ENCODE measurements at places on chromosomes 13 and 19.

DNA sequence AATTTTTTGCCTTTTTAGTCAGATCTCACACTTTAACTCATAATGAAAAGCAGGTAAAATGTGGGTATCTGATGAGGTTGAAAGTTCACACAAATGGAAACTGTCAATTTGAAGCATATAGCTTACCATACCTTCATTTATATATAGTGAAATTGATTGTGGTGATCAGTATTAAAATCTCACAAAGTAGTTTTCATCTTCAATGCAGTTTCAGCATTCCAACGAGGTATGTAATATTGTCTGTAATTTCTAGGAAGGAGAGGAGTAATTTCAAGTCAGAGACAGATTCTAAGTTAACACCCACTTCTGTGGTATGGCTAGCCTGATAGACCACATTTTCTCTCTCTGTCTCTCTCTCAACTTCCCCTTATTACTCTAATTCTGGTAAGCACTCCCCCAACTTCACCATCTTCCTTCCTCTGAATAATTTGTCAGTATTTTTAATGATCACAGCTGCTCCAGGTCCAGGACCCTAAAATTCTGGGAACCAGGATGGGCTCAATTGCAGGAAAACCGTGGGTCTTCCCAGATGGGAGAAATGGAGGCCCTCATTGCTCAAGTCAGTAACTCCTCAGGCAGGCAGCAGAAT, 455.7 kb downstream of the FGF9 start:
- no peak for DNase-seq

GRCh38 chr19:4391701-4392483, 8.5 kb downstream of the SH3GL1 start:
- no peak for DNase-seq

DNA sequence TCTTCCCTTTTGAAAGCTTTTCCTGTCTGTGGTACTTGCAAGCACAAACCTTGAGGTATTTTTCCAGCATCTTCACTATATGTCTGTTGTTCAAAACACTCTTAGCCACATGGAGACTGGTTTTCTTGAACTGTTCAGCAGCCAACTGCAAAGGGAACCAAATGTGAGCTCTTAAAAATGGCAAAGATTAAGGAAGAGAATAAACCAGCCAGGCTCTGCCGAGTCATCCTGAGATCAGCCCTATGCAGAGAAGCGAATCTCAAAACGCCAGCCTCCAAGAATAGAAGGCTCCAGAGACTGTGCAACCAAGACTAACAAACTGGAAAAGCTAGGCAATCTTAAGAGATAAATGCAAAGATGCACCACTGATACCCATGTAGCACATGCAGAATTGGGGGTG, 20.7 kb downstream of the AKAP8 start:
- DNase-seq = no peak

- DNase-seq = no peak
Observed at GRCh38 chr13:98981369-98982080, 3.7 kb upstream of the DOCK9 start.

DNA sequence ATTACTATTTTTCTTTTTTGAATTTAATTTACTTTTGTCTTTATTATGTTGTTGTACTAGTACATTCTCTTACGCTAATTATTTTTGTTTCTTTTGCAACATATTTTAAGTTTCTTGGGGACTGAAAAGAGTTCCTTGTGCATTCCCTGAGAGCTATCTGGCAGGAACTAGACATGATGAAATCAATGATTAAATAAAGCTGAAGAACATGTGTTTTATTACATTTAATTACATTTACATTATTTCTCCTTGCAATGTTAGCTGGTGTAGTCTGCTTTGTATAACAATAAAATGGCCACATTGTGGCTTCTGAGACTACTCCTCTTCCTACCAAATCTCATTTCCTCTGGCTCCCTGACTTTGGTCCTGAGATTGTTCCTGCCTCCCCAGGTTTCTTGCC, 244.9 kb downstream of the NDFIP2 start:
- no peak for DNase-seq

DNA sequence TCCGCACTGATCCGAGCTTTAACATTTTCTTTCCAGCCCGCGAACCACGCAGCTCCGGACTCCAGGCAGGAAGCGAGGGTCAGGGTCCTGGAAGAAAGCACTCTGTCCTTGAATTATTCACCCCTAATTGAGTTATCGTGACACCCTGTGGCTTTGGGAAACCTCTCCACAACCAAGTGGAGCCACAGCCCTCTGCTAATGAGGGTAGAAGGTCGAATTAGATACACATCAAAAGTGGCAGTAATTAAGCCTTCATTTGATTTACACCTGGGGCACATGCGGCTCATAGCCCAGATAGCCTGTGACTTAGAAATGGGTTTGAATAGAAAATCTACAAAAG, 15.9 kb upstream of the RNF17 start:
- no peak for DNase-seq

GRCh38 chr13:112791663-112792440, 102.0 kb downstream of the ATP11A start:
- DNase-seq = no peak

DNA sequence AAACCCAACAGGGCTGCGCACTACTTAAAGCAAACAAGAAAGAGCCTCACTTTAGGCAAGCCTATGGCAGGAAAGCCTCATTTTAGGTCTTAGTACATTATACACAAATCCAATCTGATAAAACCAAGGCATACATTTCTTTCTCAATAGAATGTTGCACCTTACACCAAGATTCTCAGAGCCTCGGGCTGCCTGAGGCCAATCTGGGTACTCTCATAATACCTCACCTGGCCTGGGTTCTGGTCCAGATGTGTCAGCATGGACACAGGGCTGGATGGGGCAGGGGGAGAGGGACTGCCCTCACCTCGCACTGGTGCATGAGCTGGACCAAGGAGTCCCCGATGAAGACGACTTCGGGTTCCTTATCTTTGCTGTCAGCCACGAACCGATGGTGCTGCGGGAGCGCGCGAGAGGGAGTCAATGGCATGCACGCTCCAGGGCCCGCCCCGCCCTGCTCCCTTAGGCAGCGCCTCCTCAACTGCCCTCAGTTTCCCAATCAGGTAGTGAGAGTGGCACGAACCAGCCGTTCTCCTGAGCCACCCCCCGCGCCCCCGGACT, at the start of gene PRR19:
TSS of gene PRR19 (plus strand) at position 487 of the 558 bp plus-strand sequence. CDS start 7,453 bp downstream, outside the sequence.
- DNase-seq = no peak

GRCh38 chr19:54013866-54014265, 22.4 kb downstream of the CACNG6 start:
- DNase-seq = no peak

- DNase-seq = no peak
Observed at GRCh38 chr19:35279985-35280821, 2.1 kb upstream of the HAMP start.

DNA sequence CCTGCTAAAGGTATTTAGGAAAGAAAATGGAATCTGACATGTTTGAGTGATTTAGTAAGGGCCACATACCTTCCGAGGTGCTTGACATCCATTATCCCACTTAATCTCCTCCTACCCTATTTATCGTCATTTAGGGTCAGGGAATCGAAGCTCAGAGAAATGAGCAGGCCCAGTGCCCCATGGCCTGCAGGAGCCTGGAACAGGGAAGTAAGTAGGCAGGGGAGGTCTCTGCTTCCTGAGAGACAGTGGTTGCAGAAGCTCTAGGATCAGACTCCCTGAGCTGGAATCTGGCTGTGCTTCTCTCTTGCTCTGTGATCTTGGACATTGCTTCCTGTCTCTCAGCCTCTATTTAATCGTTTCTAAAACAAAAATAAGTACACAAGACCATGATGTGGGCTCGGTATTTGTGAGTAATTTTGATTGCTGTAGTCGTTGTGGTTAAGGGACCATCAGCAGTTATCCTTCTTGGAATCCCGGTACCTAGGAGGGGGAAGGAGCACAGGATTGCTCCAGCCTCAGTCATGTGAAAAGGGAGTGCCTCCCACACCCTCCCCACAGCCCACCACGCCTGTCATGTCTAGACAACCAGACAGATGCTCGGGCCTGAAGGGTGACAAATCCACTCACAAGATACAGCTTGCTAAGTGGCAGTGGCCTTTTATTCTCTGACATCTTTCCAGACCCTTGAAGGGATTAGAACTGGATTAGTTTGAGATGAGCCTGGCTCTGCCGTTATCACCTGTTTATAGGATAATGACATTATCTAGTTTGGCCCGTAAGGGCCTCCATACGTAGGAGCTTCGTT, 169.2 kb upstream of the TSHZ3 start:
- DNase-seq = no peak

DNA sequence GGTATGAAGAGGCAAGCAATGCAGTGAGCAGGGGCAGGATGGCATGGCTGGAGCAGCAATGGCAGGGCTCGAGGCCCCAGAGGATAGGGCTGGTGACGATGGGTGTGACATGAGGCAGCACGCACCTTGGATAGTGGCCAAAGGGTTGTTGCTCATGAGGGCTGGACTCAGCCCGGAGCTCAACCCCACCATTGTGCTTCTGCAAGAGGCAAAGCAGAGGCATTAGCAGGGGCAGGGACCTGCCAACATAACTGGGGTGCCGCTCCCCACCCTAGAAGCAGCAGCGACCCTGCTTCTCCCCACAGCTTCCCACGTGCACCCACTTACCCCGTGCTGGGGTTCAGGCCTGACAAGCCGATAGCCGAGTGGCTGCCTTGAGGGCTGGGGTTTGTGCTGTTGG, 15.8 kb downstream of the ZNF574 start:
- no peak for DNase-seq

- DNase-seq = no peak
Observed at GRCh38 chr13:47112205-47112902, 215.5 kb upstream of the HTR2A start.

DNA sequence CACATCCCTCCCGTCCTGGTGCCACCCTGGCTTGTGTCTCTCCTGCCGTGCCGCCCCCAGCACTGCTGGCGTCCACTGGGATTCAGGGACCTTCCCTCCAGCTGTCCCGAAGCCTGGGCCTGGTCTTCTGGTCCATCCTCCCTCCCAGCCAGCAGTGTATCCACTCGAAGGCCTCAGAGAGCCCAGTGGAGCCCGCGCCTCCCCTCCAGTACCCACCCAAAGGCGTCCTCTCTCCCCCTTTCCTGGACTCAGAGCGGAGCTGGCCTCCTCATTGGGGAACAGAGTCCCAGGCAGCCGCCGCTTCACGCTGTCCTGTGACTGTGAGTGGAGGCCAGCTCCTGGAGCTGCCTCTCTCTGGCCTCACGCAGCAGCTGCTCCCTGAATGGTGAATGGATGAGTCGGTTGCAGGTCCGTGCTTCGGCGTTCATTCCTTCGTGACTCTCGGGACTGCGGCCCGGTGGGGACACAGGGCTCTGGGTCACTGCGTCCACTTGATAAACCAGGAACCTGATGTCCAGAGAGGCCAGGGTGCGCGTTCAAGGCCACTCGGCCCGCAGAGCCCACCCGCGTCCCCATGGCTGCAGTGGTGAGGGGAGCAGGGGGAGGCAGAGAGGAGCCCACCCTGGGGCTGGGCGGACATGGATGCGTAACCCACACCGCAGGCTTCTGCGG, 12.1 kb downstream of the ONECUT3 start:
- DNase-seq = no peak

- no peak for DNase-seq
Observed at GRCh38 chr19:41019346-41019745, 28.3 kb downstream of the CYP2B6 start.
